ENCODE measurements at places on chromosomes 3 and 15. TPM values are rescaled to one million over a fixed set of nuclear protein-coding genes. Genes with fewer than 3 reads are reported as not detected.

Gene WDR48
- total RNA-seq = 19.6 TPM

Gene KCNH8
- total RNA-seq = not detected

Gene CELF6
- total RNA-seq = not detected

Gene EFHB
- total RNA-seq = under 0.01 TPM

- DNase-seq = no peak
Measured at GRCh38 chr3:14875411-14876175, 56.8 kb downstream of the FGD5 start.

- no peak for DNase-seq
Measured at GRCh38 chr3:49339581-49339940, 292 bp downstream of the USP4 start.

GRCh38 chr3:32569540-32570420 lies 878 bp downstream of the DYNC1LI1 start:
- peak; percentile 30 for DNase-seq
